ENCODE measurements at places on chromosomes 1 and 21. TPM values are rescaled to one million over a fixed set of nuclear protein-coding genes. Genes with fewer than 3 reads are reported as not detected.
A peak's percentile ranks its signal among the peaks of the same experiment; 100 is the strongest.

The LRRC38 gene
- total RNA-seq, result not detected

The SYNJ1 gene
- total RNA-seq, result 8.3 TPM

The FAM177B gene
- total RNA-seq, result not detected

The NPPA gene
- not detected for total RNA-seq

The DISC1 gene
- 6.1 TPM for total RNA-seq

The NUAK2 gene
- total RNA-seq, result 8.1 TPM

DNA sequence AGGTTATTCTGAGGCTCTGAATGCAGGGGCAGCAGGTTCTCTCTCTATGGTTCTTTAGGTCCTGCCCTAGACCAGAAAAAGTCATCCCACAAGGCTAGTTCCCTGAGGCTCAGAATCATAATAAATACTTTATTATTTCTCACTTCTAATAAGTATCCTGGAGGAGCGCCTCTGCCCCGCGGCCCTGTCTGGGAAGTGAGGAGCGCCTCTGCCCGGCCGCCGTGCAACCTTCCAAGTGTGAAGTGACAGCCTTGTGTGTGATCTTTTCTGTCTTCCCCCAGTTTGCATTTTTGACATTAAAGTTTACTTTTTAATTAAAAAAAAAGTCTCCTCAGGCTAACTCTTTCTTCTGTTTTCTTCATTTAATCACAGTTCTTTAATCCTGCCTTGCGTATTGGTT is 11.5 kb downstream of the AIM2 start:
- DNase-seq, result no peak

DNA sequence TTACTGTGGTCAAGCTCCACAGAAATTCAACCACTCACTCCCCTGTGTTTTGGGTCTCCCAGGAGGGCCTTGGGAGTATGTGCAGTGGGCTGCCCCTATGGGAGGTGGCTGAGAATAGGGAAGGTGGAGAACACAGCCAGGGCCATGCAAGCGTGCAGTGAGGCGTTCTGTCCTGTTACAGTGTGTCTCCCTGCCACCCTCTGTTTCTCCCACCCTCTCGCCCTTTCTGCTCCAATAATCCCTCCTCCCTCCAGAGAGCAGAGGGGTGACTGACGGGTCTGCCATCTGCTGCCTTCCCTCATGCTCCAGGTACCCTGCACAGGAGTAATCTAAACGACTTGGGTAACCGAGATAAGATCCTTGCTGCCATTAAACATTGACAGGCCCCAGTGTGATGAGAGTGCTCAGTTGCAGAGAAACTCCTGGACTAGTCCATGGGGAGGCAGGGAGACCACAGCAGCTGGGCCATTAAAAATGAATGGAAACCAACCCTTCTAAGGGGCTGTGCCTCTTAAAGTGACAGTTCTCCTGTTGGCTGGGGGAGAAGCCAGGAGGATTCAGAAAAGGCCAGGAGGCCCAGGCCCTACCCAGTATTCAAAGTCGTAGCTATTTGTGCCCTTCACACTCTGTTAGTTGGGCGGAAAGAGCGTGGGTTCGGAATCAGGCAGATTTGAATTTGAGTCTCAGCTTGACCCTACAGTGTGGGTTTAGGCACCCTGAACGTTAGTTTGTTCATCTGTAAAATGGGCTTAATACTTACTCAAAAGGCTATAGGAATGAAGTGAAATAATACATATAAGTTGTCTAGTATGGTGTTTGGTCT is 22.4 kb upstream of the BTG2 start:
- no peak for DNase-seq

DNA sequence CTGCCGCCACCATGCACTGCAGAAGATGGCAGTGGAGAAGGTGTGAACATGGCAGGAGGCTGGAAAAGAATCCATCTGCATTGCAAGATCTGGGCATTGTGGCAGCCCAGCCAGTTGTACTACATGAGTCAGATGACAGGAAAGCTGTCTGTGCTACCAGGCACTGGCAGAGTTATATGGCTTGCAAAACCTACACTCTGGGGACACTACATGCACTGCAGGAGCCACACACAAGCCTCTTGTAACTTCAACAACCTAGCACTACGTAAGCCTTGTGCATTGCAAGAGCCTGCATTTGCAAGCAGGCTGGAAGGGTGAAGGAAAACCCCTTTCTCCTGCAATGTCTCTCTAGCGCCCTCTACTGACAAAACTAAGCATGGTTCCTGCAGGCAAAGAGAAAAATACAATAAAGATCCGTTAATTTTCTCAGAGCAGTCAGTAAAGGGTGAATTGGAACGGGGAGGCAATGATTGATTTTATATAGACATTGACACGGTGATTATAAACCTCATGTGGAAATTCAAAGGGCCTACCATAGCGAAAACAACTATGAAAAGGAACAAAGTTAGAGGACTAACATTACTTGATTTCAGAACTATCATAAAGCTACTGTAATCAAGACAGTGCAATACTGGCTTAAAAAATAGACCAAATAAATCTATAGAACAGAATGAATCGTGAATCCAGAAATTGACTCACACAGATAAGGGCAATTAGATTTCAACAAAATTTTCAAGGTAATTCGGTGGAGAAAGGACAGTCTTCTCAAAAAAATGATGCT is 26.2 kb upstream of the DYNLT5 start:
- peak; percentile 81 for DNase-seq

- DNase-seq, result no peak
Observed at GRCh38 chr1:9362488-9362887, 69.8 kb downstream of the SPSB1 start.

DNA sequence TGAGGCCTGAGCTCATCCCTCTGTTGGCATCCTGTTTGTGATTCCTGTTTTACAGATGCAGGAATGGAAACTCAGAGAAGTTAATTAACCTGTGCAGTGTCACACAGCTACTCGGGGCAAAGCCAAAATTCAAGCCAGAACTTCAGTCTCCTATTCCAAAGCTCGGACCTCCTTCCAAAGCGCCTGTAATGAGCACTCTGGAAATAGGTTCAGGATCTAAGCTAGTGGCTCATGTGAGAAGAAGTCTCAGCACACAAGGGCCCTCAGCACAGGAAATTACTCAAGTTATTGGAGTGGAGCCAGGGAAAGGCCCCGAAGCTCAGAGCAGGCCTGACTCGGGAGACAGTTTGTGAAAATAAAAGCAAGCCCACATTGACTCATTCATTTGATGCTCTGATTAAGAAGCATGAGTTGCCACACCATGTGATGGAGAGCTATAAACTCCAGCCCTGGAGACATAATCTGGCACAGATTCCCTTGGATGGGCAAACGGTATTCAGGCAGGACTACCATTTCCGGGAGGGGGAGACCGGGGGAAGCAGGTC is 50.6 kb upstream of the LYST start:
- DNase-seq, result peak; percentile 99

GRCh38 chr1:206116191-206116872 is 856 bp downstream of the AVPR1B start:
- DNase-seq, result no peak
